T-helper 17 cell (primary cell): ENCODE measurements at places on chromosomes 13 and 19. TPM values are rescaled to one million over a fixed set of nuclear protein-coding genes. Genes with fewer than 3 reads are reported as not detected.
A peak's percentile ranks its signal among the peaks of the same experiment; 100 is the strongest.

GRCh38 chr13:22748866-22749577 lies 431.8 kb upstream of the SGCG start:
- no peak overlapping the region for H3K4me3 ChIP-seq
- H3K4me1 ChIP-seq: no peaks in the 10 kb centered on the region
- H3K36me3 ChIP-seq: no peaks in the 10 kb centered on the region
- peaks cover 6% of the 10 kb centered on the region for H3K27me3 ChIP-seq
- H3K27ac ChIP-seq: no peak overlapping the region
- DNase-seq: no peak

Gene VSTM1
- total RNA-seq: 0.73 TPM

Gene OR7C1
- total RNA-seq: not detected

DNA sequence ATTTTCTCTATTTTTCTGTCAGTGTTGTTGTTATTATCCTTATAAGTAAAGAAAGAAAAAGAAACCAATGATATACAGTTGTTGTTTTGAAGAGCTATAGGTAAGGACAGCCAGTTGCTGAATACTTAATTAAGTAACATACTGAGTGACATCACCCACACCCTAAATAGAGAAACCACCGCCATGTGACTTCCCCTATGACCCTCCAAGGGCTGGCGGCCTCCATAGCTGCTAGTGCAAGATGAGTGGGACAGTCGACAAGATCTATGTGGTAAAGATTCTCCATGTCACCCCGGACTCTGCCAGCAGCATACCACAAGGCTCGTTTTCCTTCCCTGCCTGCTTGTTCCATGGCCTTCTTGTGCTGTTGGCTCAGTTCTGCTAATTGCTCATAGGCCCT lies 221.1 kb downstream of the DNAJC15 start:
- peaks cover 2% of the 10 kb centered on the region for H3K36me3 ChIP-seq
- H3K4me3 ChIP-seq: no peak overlapping the region
- no peak overlapping the region for H3K27ac ChIP-seq
- DNase-seq: no peak
- no peaks in the 10 kb centered on the region for H3K4me1 ChIP-seq

Gene NLRP11
- not detected for total RNA-seq

DNA sequence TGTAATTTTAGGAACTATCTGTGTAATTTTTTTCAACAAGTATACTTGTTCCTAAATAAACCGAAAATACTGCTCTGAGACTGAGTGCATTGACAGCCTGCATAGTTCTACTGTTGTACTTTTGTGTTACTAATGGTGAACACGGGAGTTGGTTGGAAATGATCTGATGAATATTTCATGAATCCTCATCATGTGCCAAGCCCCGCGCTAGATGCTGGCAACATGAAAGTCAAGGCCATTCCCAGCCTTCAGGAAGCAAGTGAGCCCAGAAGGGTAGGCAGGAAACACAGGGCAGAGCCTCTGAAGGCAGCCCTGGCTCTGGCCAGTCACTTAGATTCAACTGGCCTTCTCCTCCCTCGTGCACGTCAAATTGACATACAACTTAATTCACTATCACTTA lies 106.1 kb downstream of the ABCC4 start:
- no peaks in the 10 kb centered on the region for H3K27me3 ChIP-seq
- peaks cover 2% of the 10 kb centered on the region for H3K36me3 ChIP-seq
- no peak for DNase-seq
- H3K27ac ChIP-seq: no peak overlapping the region
- no peak overlapping the region for H3K4me3 ChIP-seq

- H3K4me3 ChIP-seq: no peak overlapping the region
- H3K36me3 ChIP-seq: peaks cover 11% of the 10 kb centered on the region
- peak overlapping the region; percentile 12 for H3K27ac ChIP-seq
- peaks cover 20% of the 10 kb centered on the region for H3K4me1 ChIP-seq
- no peaks in the 10 kb centered on the region for H3K27me3 ChIP-seq
These were observed 98.4 kb downstream of the WDFY2 start for GRCh38 chr13:51682686-51683085.

- DNase-seq: no peak
- H3K27me3 ChIP-seq: no peaks in the 10 kb centered on the region
- no peak overlapping the region for H3K27ac ChIP-seq
These were observed 614.6 kb upstream of the SPRY2 start for GRCh38 chr13:80955501-80955900.

Gene CEBPA
- 2.4 TPM for total RNA-seq

GRCh38 chr19:11201791-11202190 lies 4.4 kb upstream of the KANK2 start:
- H3K27me3 ChIP-seq: peaks cover 9% of the 10 kb centered on the region
- no peaks in the 10 kb centered on the region for H3K36me3 ChIP-seq
- peaks cover 8% of the 10 kb centered on the region for H3K4me1 ChIP-seq
- H3K4me3 ChIP-seq: no peak overlapping the region

Gene HSPB6
- total RNA-seq: not detected

Gene FBXO17
- total RNA-seq: not detected

Gene CELF5
- total RNA-seq: 0.57 TPM

Gene FGF21
- not detected for total RNA-seq

- H3K36me3 ChIP-seq: no peaks in the 10 kb centered on the region
- no peak overlapping the region for H3K27ac ChIP-seq
- no peaks in the 10 kb centered on the region for H3K27me3 ChIP-seq
- no peak overlapping the region for H3K4me3 ChIP-seq
These were observed 135.1 kb downstream of the GPC6 start for GRCh38 chr13:93361703-93362102.

DNA sequence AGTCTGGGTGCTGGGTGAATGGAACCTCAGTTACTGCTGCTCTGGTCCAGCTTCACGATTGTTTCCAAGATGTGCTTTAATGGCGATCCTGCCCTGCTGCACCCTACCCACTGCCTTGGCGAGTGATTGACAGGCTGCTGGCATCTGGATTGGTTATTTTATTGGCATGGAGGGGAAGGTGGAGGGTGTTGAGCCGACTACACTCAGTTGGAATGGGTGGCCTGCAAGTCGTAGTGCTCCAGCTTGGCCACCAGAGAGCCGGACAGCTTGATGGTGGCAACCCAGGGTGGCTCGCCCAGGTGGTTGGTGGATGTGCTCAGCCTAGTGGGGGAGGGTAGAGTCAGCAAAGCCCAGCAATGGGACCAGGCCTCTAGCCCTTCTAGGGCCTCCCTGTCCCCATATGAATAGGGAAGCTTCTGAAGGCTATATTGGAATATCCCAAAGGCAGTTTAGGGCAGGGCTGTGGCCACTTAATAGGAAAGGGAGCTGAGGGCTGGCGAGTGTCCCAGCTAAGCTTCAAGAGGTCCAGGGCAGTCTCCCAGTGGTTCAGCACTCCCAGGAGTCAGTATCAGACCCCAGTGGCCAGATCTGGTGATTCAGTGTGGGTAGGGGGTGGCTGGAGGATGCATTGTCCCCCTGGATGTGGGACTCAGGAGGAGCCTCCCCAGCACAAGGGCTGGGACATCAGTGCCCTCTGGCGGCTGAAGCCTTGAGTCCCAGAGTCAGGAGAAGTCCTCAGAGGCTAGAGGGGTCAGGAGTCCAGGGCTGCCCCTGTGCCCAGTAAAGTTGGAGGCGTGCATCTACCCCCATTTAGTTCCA lies 3.4 kb downstream of the GGN start:
- H3K27me3 ChIP-seq: no peaks in the 10 kb centered on the region
- H3K27ac ChIP-seq: peak overlapping the region; percentile 45
- DNase-seq: no peak
- H3K4me3 ChIP-seq: no peak overlapping the region
- peaks cover 15% of the 10 kb centered on the region for H3K36me3 ChIP-seq

DNA sequence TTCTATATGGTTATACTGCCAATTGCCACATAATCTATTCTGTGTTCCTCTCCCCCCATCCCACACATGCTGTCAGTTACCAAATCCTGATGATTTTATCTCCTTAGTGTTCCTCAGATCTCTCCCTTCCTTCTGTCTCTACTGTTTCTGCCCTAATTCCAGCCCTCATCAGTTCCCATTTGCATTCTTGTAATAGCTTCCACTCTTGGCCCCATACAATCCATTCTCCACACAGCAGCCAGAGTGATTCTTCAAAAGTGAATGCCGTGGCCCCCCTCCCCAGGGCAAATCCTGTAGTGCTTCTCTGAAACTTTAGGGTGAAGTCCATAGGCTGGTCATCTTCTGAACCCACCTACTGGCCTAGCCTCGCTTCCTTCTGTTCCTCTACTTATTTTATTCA lies 114.4 kb downstream of the ZAR1L start:
- no peak overlapping the region for H3K27ac ChIP-seq
- peaks cover 6% of the 10 kb centered on the region for H3K4me1 ChIP-seq
- peaks cover 10% of the 10 kb centered on the region for H3K36me3 ChIP-seq
- no peak overlapping the region for H3K4me3 ChIP-seq

Gene OR10H1
- not detected for total RNA-seq

DNA sequence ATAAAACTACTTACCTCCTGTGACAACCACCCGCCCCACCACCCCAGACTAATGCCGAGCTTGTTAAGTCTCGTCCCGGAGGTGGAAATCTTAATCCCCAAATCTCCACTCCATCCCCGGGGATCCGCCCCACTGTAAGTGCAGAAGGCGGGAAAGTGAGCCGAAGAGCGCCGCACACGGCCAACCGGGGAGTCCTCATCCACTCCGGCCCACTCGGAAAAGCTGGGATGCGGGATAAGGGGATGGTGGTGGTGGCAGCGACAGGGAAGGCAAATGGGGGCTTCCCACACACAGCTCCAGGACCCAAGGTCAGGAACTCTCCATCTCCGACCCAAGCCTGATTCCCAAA lies 621 bp downstream of the FBL start:
- H3K4me3 ChIP-seq: peak overlapping the region; percentile 93
- no peak for DNase-seq

- no peak overlapping the region for H3K27ac ChIP-seq
- H3K36me3 ChIP-seq: no peaks in the 10 kb centered on the region
- H3K4me3 ChIP-seq: no peak overlapping the region
- H3K4me1 ChIP-seq: peaks cover 4% of the 10 kb centered on the region
These were observed 4.0 kb downstream of the EBI3 start for GRCh38 chr19:4233282-4233853.

- H3K4me1 ChIP-seq: no peaks in the 10 kb centered on the region
- peaks cover 28% of the 10 kb centered on the region for H3K36me3 ChIP-seq
- H3K4me3 ChIP-seq: no peak overlapping the region
- H3K27me3 ChIP-seq: no peaks in the 10 kb centered on the region
These were observed 88.4 kb downstream of the SACS start for GRCh38 chr13:23344931-23345595.

- H3K4me3 ChIP-seq: no peak overlapping the region
- DNase-seq: no peak
- H3K4me1 ChIP-seq: peaks cover 6% of the 10 kb centered on the region
- peaks cover 24% of the 10 kb centered on the region for H3K27me3 ChIP-seq
- no peak overlapping the region for H3K27ac ChIP-seq
These were observed 7.0 kb upstream of the SLC7A10 start for GRCh38 chr19:33232656-33233055.

GRCh38 chr13:110944121-110944967 lies 29.5 kb upstream of the ANKRD10 start:
- H3K27ac ChIP-seq: no peak overlapping the region
- peaks cover 5% of the 10 kb centered on the region for H3K4me1 ChIP-seq
- no peak for DNase-seq
- peaks cover 5% of the 10 kb centered on the region for H3K27me3 ChIP-seq

GRCh38 chr19:19347401-19348110 lies 26.9 kb downstream of the MAU2 start:
- H3K4me1 ChIP-seq: peaks cover 5% of the 10 kb centered on the region
- no peak overlapping the region for H3K4me3 ChIP-seq
- no peak overlapping the region for H3K27ac ChIP-seq
- no peak for DNase-seq
- H3K36me3 ChIP-seq: no peaks in the 10 kb centered on the region
- H3K27me3 ChIP-seq: no peaks in the 10 kb centered on the region

- peaks cover 17% of the 10 kb centered on the region for H3K27me3 ChIP-seq
- H3K4me3 ChIP-seq: no peak overlapping the region
- DNase-seq: no peak
- no peaks in the 10 kb centered on the region for H3K4me1 ChIP-seq
- H3K27ac ChIP-seq: no peak overlapping the region
- H3K36me3 ChIP-seq: no peaks in the 10 kb centered on the region
These were observed 266.3 kb downstream of the KLF5 start for GRCh38 chr13:73324842-73325722.

Gene ZNF763
- 1.7 TPM for total RNA-seq

Gene NRTN
- 0.39 TPM for total RNA-seq

Gene PRSS57
- not detected for total RNA-seq

- peaks cover 13% of the 10 kb centered on the region for H3K4me1 ChIP-seq
- peaks cover 12% of the 10 kb centered on the region for H3K36me3 ChIP-seq
- no peak for DNase-seq
- no peaks in the 10 kb centered on the region for H3K27me3 ChIP-seq
- H3K4me3 ChIP-seq: no peak overlapping the region
These were observed 60.5 kb downstream of the ZMYM2 start for GRCh38 chr13:20019043-20019442.

- H3K36me3 ChIP-seq: peaks cover 5% of the 10 kb centered on the region
- H3K27ac ChIP-seq: peak within 1 kb of the TSS; percentile 89
- H3K27me3 ChIP-seq: no peaks in the 10 kb centered on the region
- no peak for DNase-seq
These were observed at the start of gene STAP2 for GRCh38 chr19:4338441-4339355. Gene STAP2, minus strand, starts transcription at chr19:4338827. Its CDS starts 74 bp downstream, at chr19:4338753.

Gene NDUFA7
- 31.9 TPM for total RNA-seq

Gene CYP4F8
- total RNA-seq: not detected

GRCh38 chr19:1823539-1824251 lies 11.6 kb upstream of the ATP8B3 start:
- DNase-seq: no peak
- H3K27me3 ChIP-seq: no peaks in the 10 kb centered on the region
- H3K4me3 ChIP-seq: no peak overlapping the region
- no peak overlapping the region for H3K27ac ChIP-seq
- peaks cover 5% of the 10 kb centered on the region for H3K36me3 ChIP-seq

- no peak overlapping the region for H3K4me3 ChIP-seq
- H3K4me1 ChIP-seq: peaks cover 16% of the 10 kb centered on the region
- H3K27ac ChIP-seq: no peak overlapping the region
These were observed 4.0 kb downstream of the MCF2L start for GRCh38 chr13:112972867-112973576.

DNA sequence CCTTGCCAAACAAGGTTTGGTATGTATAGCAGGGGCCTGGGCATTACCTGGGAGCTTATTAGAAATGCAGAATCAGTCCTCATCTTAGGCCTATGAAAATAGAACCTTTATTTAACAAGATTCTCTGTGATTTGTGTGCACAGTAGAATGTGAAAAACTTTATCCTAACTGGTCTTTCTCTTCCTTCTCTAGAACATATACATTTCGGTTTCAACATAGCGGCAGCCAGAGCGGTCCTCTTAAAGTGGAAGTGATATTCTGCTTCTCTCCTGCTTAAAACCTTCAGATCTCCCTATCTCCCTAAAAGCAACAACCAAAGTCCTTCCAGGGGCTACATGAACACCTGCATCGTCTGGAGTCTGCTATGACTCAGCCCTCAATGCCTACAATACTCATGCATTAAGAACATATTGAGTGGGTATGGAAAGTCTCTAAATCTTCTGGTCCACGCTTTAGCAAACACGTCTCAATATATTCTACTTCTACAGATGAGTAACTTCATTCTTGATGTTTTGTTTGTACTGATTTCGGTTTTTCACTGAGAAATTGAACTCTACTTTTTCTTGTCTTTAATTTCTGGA lies 84.5 kb downstream of the SPRY2 start:
- no peak overlapping the region for H3K27ac ChIP-seq
- H3K4me3 ChIP-seq: no peak overlapping the region
- H3K4me1 ChIP-seq: no peaks in the 10 kb centered on the region
- H3K36me3 ChIP-seq: no peaks in the 10 kb centered on the region
- no peak for DNase-seq

Gene TUBB4A
- 1.5 TPM for total RNA-seq

Gene DBP
- total RNA-seq: 38.2 TPM

Gene ZNF486
- total RNA-seq: 2.5 TPM
